ENCODE measurements at places on chromosomes 3 and 15. TPM values are rescaled to one million over a fixed set of nuclear protein-coding genes. Genes with fewer than 3 reads are reported as not detected.

The CASR gene
- not detected for total RNA-seq

The BFSP2 gene
- total RNA-seq = not detected

GRCh38 chr3:52429031-52429430 lies 15.9 kb downstream of the SEMA3G start:
- no peak for DNase-seq

DNA sequence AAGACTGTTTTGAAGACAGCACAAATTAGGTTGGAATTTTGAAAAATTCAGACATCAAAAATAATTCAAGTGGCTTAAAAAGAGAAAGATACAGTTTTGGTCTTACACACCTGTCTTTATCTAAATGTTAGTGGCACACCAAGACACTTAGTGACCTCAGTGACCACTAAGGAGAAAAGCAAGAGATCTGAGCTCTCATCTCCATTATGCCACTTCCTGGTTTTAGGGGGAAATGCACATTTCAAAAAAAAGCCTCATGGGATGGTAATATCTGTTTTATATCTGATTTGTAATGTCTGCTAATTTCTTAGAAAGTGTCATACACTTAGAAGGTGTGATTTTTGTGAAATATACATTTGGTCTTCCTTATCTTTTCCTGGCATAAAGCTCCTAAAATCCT lies 16.4 kb downstream of the IL12A start:
- DNase-seq = no peak

- no peak for DNase-seq
These were observed 94.1 kb downstream of the PEX5L start for GRCh38 chr3:179942553-179943075.

DNA sequence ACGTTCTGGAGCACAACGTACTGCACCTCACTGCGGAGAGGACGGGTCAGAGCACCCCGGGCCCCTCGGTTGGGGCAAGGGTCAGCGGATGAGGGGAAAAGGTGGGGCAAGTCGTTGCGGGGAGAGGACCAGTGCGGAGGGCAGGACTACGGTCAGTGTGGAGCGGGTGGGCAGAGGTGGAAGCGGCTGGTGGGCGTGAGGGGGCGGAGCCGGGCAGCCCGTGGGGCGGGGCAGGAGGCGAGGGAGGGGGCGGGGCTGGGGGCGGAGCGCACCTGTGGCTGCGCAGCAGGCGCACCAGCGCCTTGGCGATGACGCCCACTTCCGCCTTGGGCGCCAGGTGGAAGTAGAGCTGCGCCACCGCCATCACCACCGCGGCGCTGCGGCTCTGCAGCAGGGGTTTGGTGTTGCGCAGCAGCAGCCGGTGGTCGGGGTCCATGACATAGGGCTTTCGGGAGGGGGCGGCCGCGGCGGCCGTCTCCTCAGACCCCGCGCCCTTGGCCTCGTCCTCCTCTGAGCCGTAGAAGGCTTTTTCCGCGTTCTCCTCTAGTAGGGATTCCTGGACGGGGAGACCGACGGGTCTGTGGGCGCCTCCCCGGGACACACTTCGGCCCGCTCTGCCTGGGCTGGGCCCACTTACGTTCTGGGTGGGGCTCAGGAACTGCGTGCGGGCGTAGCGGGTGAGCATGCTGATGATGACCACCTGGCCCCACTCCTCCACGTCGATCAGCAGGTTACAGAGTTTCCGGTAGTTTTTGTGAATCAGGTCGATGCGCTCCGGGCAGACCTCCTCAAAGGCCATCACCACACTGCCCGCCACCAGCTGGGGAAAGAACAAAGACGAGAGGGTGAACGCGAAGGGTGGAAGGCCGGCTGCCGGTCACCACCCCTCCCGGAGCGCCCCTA lies 29.2 kb downstream of the AP3B2 start:
- peak; percentile 35 for DNase-seq

- no peak for DNase-seq
These were observed 10.0 kb downstream of the ZSCAN29 start for GRCh38 chr15:43360821-43361220.

Measured in left ventricle myocardium superior (tissue), 1 donor.